ENCODE measurements at places on chromosomes 7 and 10. TPM values are rescaled to one million over a fixed set of nuclear protein-coding genes. Genes with fewer than 3 reads are reported as not detected.

IGFBP3 gene
- 12.5 TPM for total RNA-seq

MUC3A gene
- not detected for total RNA-seq

HMX3 gene
- total RNA-seq: not detected

GTF2I gene
- total RNA-seq: 184 TPM

BUD23 gene
- total RNA-seq: 58.7 TPM

CPA1 gene
- not detected for total RNA-seq

CLRN3 gene
- not detected for total RNA-seq

- H3K27ac ChIP-seq: no peak overlapping the region
- no peaks in the 10 kb centered on the region for H3K36me3 ChIP-seq
- peaks cover 8% of the 10 kb centered on the region for H3K4me1 ChIP-seq
- no peak for DNase-seq
These were observed 19.6 kb upstream of the ANLN start for GRCh38 chr7:36370046-36370445.

GRCh38 chr7:77459311-77459726, 43.2 kb upstream of the GSAP start:
- no peaks in the 10 kb centered on the region for H3K27me3 ChIP-seq
- no peaks in the 10 kb centered on the region for H3K36me3 ChIP-seq
- DNase-seq: no peak
- H3K4me3 ChIP-seq: no peak overlapping the region

- no peak for DNase-seq
- no peak overlapping the region for H3K27ac ChIP-seq
- no peaks in the 10 kb centered on the region for H3K4me1 ChIP-seq
- H3K36me3 ChIP-seq: no peaks in the 10 kb centered on the region
- peaks cover 3% of the 10 kb centered on the region for H3K27me3 ChIP-seq
These were observed 20.3 kb upstream of the CD36 start for GRCh38 chr7:80618096-80618495.

GRCh38 chr10:99798031-99798430, 15.6 kb downstream of the ABCC2 start:
- no peak for DNase-seq
- no peak overlapping the region for H3K4me3 ChIP-seq
- H3K27ac ChIP-seq: no peak overlapping the region
- no peaks in the 10 kb centered on the region for H3K36me3 ChIP-seq
- H3K27me3 ChIP-seq: no peaks in the 10 kb centered on the region
- H3K4me1 ChIP-seq: no peaks in the 10 kb centered on the region

- no peaks in the 10 kb centered on the region for H3K36me3 ChIP-seq
- DNase-seq: peak; percentile 50
- H3K27me3 ChIP-seq: no peaks in the 10 kb centered on the region
- H3K4me1 ChIP-seq: peaks cover 10% of the 10 kb centered on the region
These were observed 68.0 kb upstream of the SAMD8 start for GRCh38 chr10:75043256-75044131.

DNA sequence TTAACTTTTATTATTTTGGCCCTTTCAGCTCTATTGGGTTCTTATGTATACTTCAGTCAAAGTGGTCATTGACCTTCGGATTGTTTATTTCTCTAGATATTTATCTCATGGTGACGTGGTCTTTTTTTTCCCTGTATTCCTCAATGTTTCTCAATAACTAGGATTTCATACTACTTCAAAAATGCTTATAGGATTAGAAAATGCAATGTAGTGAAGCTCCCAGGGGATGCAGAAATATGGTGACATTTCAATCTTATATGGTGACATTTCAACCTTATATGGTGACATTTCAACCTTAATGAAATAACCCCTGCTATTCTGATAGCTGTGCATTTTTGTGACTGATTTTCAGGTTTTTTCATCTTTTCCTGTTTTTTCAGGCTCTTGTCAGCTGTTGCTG, 51.4 kb downstream of the CHRM2 start:
- H3K36me3 ChIP-seq: no peaks in the 10 kb centered on the region
- H3K27me3 ChIP-seq: no peaks in the 10 kb centered on the region
- H3K27ac ChIP-seq: no peak overlapping the region
- no peak for DNase-seq
- no peaks in the 10 kb centered on the region for H3K4me1 ChIP-seq

- DNase-seq: no peak
- no peaks in the 10 kb centered on the region for H3K4me1 ChIP-seq
- no peak overlapping the region for H3K4me3 ChIP-seq
These were observed 20.9 kb downstream of the AQP1 start for GRCh38 chr7:30932562-30932961.

- H3K36me3 ChIP-seq: peaks cover 33% of the 10 kb centered on the region
- H3K4me1 ChIP-seq: peaks cover 6% of the 10 kb centered on the region
- no peak overlapping the region for H3K4me3 ChIP-seq
- no peaks in the 10 kb centered on the region for H3K27me3 ChIP-seq
- DNase-seq: no peak
These were observed 15.3 kb upstream of the KCNIP2 start for GRCh38 chr10:101858723-101859500.

- H3K27ac ChIP-seq: no peak overlapping the region
- H3K27me3 ChIP-seq: peaks cover 18% of the 10 kb centered on the region
- no peak for DNase-seq
- no peak overlapping the region for H3K4me3 ChIP-seq
- H3K4me1 ChIP-seq: no peaks in the 10 kb centered on the region
These were observed 40.5 kb upstream of the COMTD1 start for GRCh38 chr10:75276069-75276872.

GRCh38 chr7:89559596-89559995, 594.7 kb upstream of the STEAP1 start:
- H3K36me3 ChIP-seq: no peaks in the 10 kb centered on the region
- H3K4me1 ChIP-seq: no peaks in the 10 kb centered on the region
- no peak for DNase-seq
- peaks cover 9% of the 10 kb centered on the region for H3K27me3 ChIP-seq
- H3K27ac ChIP-seq: no peak overlapping the region

DNA sequence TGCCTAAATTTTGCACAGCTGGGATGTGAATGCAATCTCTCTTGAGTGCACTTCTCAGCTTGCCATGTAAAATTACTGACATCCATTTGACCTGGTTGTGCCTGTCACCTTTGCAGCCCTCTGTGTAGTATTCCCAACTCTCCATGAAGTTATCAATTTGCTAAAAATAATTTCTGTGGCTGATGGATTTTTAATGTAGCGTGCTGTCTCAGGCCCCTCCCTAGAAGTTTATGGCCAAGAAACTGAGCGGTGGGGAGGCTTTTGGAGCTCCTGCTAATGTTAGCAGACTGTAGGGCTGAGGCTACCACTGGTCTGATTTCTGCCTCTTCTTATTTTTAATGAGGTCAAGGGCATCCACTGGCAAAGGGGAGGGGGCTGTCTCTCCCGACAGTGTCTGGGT, 577.0 kb upstream of the DPP6 start:
- H3K27me3 ChIP-seq: no peaks in the 10 kb centered on the region
- no peak overlapping the region for H3K4me3 ChIP-seq
- H3K36me3 ChIP-seq: no peaks in the 10 kb centered on the region
- H3K4me1 ChIP-seq: no peaks in the 10 kb centered on the region
- DNase-seq: no peak

DNA sequence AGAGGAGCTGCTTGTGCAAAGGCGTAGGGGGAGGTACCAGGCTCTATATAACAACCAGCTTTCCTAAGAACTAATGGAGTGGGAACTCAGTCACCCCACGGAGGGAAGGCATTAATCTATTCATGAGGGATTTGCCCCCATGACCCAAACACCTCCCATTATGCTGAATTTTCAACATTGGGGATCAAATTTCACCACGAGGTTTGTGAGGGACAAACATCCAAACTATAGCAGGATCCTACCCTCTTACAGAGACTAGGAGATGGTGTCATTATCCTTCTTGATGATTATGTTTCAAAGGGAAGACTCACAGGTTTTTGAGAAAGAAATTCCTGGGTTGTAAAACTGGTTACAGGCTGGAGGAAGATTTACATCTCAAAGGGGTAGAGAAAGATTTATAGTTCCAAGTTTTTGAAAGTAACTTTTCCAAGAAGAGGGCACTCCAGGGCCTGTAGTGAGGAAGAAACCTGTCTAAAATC, 295.0 kb upstream of the DKK1 start:
- DNase-seq: no peak
- no peaks in the 10 kb centered on the region for H3K27me3 ChIP-seq
- H3K4me1 ChIP-seq: no peaks in the 10 kb centered on the region

DNA sequence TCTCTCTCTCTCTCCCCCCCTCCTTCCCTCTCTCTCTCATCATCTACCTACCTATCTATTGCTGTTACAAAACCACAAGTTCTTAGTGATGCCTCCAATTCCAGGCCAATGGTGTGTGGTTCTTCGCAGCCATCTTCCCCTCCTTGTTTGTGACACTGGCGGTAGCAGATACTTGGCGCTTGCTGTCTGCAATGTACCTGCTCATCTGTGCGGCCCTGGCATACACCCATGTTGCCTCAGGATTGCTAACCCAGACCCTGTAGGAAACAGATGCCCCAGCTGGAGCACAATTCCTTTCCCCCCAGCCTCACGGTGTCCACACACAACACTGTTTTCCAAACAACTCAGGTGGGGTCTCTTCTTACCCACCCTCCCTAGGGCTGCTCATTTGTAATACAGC, 13.6 kb upstream of the DPYSL4 start:
- H3K4me3 ChIP-seq: no peak overlapping the region
- no peaks in the 10 kb centered on the region for H3K4me1 ChIP-seq
- DNase-seq: no peak
- H3K36me3 ChIP-seq: no peaks in the 10 kb centered on the region

DNA sequence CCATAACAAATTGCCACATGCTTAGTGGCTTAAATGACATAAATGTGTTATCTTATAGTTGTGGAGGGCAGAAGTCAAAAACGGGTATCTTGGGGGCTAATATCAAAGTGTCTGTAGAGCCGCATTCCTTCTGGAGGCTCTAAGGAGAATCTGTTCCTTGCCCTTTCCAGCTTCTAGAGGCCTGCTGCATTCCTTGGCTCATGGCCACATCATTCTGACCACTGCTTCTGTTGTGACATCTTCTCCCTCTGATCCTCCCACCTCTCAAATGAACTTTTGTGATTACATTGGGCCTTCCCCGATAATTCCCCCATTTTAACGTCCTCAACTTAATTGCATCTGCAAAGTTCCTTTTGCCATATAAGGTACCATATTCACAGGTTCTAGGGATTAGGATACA, 76.1 kb downstream of the CYP26A1 start:
- H3K4me1 ChIP-seq: peaks cover 12% of the 10 kb centered on the region
- no peak overlapping the region for H3K4me3 ChIP-seq
- H3K27ac ChIP-seq: no peak overlapping the region
- no peaks in the 10 kb centered on the region for H3K36me3 ChIP-seq
- peaks cover 42% of the 10 kb centered on the region for H3K27me3 ChIP-seq

DNA sequence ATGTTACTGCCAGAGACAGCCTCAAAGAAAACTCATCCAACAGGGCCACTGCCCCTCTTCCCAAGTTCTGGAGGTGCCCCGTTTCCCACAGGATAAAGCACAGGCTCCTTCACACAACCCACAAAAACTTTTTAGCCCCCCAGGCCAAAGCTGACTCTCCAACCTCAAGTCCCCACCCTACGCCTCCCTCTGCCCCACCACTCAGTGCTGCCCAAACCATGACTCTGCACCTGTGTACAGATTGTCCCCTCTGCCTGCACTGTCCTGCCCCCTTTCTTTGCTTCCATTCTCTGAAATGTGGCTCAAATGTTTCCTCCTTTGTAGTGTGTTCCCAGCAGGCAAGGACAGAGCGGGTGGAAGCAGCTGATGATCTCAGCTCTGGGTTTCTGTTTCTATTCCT, 284.0 kb downstream of the GRID1 start:
- peaks cover 7% of the 10 kb centered on the region for H3K27me3 ChIP-seq
- H3K4me1 ChIP-seq: no peaks in the 10 kb centered on the region
- H3K36me3 ChIP-seq: no peaks in the 10 kb centered on the region
- H3K4me3 ChIP-seq: no peak overlapping the region
- H3K27ac ChIP-seq: no peak overlapping the region

GRCh38 chr10:45555795-45556194, 116.8 kb downstream of the ZFAND4 start:
- H3K4me1 ChIP-seq: peaks cover 28% of the 10 kb centered on the region
- no peak overlapping the region for H3K4me3 ChIP-seq
- no peak overlapping the region for H3K27ac ChIP-seq
- peaks cover 28% of the 10 kb centered on the region for H3K36me3 ChIP-seq
- DNase-seq: no peak

- peak overlapping the region; percentile 97 for H3K27ac ChIP-seq
- no peaks in the 10 kb centered on the region for H3K27me3 ChIP-seq
- H3K36me3 ChIP-seq: peaks cover 18% of the 10 kb centered on the region
- DNase-seq: peak; percentile 40
- H3K4me1 ChIP-seq: peaks cover 37% of the 10 kb centered on the region
- H3K4me3 ChIP-seq: peak overlapping the region; percentile 95
These were observed 527 bp upstream of the HERPUD2 start for GRCh38 chr7:35695473-35695850.
